ENCODE measurements at places on chromosomes 7 and 10.

DNA sequence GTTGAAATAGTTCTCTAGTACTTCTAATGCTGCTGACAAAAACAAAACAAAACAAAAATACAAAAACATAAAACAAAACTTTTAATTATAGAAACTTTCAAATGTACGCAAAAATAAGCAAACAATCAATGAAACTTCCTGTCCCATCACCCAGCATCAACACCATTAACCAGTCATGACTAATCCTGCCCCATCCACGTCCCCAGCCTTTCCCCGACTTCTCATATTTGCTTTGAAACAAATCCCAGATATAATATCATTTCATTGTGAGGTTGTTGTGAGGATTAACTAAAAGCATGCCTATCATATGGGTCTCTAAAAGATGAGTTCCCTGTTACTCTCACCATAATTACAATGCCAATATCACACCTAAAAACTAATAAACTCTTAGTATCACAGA lies 55.7 kb downstream of the CSTF2T start:
- DNase-seq, result no peak

GRCh38 chr7:132709971-132710567 lies 133.8 kb upstream of the PLXNA4 start:
- peak; percentile 23 for DNase-seq

DNA sequence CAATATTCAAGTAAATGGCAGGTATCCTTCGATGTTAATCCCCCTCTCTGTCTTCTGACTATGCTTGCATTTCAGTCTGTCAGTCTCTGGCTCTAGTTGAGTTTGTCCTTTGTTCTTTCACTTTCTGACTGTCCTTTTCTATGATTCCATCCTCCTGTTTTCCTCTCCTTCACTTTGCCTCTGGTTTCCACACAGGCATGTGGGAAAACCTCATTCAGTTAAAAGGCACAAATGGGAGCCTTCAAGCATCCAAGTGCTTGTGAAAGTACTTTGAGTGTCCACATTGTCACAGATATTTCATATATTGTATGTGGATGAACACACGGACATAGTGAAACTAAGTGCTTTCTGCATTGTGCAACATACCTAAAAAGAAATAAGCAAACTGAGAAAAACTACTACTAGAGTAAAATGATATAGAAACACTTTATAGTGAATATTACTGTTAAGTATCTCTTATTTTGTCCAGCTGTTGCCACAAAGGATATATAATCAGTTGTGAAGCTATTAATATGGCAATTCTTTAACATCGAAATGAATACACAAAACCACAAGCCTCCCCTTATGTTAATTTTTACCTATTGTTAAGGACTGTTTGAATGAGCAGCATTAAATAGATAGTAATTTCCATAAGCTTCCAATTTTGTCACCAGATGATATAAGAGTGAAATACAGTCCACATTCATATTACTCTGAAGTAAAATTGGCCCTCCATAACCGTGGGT lies 71.7 kb downstream of the NRBF2 start:
- DNase-seq, result no peak

- DNase-seq, result no peak
Measured at GRCh38 chr10:14483417-14483816, 152.7 kb upstream of the FRMD4A start.

DNA sequence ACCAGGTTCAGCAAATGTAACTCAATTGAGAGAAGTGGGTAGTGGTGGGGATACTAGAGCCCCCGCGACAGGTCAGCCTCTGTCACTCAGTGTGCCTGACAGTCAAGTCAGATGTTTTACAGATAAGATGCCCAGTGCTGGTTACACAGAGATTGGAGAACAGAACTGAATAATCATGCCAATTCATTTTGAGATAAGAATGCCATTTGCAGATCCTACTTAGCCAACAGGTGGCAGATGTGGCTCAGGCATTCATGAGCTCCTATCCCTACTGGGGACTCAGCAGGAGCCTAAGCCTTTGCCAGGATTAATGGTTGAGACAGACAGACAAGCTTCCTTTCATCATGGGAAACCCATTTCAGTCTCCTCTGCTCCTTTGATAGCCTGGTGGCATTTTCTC lies 137.8 kb downstream of the MAPK8 start:
- DNase-seq, result no peak

DNA sequence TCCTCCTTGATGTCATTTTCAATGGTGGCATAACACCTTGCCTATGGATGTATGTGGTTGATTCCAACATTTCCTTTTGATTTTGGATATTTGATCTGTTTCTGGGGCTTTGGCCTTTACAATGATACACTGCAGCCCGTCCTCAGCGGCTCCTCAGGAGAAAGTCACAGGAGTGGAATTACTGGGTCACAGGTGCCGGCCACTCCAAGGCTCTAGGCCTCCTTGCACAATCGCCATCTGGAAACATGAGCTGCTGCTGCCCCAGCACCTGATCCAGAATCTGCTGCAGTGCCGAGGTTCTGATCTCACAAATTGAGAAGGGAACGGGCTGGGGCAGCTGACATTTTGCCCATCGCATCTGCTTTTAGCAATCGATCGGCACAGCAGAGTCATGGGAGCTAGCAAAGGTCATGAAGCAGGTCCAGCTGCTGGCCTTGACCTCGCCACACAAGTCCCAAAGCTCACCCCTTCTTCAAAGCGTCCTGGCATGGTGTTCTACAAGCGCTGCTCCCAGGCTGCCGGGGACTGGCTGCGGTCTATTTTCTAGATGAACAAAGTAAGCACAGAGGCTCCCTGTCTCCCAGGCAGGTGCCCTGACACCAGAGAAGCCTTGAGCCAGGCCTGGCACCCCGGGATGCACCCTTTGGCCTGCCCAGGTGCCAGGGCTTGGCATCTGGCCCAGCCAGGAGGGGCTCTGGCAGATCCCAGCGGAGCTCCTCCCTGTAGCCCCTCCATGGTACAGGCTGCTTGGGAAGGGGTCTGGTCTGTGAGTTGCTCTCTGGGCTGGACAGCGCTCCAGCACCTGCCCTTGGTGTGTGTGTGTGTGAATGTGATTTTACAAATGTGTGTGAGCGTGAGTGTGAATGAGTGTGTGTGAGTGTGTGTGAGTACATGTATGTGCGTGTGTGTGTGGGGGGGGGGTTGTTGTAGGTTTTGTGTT lies 201.8 kb downstream of the GLRX3 start:
- no peak for DNase-seq

All from activated naive CD4-positive, alpha-beta T cell treated with anti-CD3 and anti-CD28 coated beads for 36 hours (primary cell).